ENCODE measurements at places on chromosomes 12 and 14.
A peak's percentile ranks its signal among the peaks of the same experiment; 100 is the strongest.

GRCh38 chr12:16218234-16218633, 59.3 kb downstream of the SLC15A5 start:
- DNase-seq, result no peak

GRCh38 chr14:84074626-84075025, 1455.3 kb upstream of the FLRT2 start:
- DNase-seq, result no peak

- no peak for DNase-seq
These were observed 35.1 kb upstream of the BMAL2 start for GRCh38 chr12:27297566-27297965.

GRCh38 chr12:110745542-110746284, 3.0 kb upstream of the PPP1CC start:
- peak; percentile 61 for DNase-seq

- no peak for DNase-seq
These were observed 50.3 kb downstream of the ISCA2 start for GRCh38 chr14:74543771-74544438.

DNA sequence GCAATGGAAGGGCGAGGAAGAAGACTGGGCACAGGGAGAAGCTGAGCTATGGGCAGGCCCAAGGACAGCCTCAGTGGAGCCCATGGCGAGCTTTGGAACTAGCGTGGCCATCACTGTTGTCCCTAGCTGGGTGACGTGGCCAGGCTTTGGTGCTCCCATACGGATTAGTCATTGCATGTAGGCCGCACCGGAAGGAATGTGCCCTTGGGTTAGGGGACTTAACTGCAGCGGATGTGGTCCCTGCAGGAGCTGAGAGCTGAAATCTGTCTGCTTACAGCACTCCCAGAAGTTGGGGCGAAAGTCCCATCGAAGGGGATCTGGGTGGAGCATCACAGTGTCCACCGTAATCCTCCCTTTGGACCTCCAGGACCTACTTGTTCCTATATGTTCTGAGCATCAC, 133.7 kb downstream of the PAPOLA start:
- DNase-seq, result no peak

DNA sequence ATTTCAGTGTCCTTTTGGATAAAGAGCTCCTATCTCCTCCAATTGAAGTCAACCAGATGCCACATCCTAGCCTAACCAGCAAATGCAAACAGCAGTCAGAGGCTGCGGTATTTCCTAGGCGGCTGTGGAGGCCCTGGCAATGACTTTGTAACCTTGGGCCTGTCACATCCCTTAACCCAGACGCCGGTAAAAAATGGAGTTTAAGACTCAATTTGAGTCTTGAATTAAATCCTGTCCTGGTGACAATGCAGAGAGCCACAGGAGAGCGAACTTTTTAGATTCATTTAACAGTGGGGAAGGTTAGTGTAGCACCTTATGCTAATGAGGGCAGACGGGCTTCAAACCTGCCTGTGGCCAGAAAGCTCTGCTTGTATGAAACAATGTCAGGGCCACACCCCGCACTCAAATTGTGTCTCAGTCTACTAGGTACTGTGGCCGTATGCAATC, 1.3 kb downstream of the C12orf75 start:
- no peak for DNase-seq

DNA sequence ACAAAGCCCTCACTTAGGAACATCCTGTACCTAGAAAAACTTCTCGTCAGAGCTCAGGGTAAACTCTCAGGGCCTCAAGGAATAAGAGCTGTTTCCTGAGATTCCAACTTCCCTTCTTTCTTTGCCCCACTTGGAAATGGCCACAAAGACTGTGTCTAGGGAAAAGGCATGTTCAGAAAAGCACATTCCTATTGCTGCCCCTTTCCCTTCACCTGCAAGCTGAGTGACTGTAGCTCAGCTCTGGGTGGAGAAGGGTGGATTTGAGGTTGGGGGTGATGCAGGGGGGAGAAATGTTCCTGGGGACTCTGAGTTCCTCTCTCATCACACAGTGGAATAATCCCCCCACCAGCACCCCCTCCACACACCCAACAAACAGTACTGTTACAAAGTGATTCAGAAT, 6.8 kb downstream of the ENDOU start:
- no peak for DNase-seq

DNA sequence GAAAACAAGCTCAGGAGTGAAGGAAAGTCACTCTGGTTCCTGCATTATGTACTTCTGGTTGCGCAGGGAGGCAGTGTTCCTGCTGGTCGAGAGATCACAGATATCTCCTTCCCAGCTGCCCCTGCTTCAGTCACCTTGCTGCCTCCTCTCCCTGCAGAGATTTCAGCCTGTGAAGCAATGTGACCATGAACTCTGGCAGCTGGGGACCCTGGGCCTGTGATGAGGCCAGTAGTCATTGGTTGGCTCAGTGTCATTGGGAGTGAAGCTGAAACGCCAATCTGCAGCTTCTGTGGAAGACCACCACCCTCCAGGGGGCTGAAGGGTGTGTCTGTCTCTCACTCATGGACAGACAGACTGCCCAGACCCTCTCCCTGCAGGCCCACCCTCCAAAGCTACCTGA, 45.0 kb downstream of the PLEKHD1 start:
- DNase-seq, result no peak

- no peak for DNase-seq
These were observed 31.3 kb upstream of the ATP2A2 start for GRCh38 chr12:110249716-110250225.

DNA sequence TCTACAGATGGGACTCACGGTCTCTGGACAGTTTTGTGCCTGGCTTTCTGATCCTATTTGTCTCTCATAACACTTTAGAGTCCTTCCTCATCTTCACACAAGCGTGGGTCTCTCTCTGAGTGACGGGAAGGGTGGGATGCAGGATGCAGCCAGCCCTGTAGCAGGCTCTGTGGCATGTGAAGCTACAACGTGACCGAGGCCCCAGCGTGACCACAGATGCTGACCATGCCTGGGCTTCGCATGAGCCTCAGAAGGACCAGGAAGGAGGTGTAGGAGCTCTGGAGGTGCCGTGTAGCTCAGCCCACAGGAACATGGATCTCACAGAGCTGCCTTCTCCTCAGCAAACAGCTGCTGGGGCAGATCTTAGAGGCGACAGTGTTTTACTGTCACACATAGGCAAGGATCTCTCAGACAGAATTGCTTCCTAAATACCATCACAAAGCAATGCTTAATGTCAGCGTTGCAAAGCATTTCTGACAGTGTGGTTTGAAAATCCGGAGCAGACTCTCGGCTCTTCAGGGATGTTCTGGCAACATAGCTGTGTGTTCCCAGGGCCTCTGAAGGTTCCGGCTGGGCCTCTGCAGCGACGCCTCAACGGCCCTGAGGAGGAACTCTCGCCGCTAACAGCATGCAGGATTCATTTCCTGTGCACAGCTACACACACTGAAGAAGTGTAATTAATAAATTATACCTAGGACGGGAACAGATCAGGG, 21.9 kb downstream of the ANKLE2 start:
- no peak for DNase-seq

- no peak for DNase-seq
These were observed 96.0 kb upstream of the WSCD2 start for GRCh38 chr12:108033090-108033489.

DNA sequence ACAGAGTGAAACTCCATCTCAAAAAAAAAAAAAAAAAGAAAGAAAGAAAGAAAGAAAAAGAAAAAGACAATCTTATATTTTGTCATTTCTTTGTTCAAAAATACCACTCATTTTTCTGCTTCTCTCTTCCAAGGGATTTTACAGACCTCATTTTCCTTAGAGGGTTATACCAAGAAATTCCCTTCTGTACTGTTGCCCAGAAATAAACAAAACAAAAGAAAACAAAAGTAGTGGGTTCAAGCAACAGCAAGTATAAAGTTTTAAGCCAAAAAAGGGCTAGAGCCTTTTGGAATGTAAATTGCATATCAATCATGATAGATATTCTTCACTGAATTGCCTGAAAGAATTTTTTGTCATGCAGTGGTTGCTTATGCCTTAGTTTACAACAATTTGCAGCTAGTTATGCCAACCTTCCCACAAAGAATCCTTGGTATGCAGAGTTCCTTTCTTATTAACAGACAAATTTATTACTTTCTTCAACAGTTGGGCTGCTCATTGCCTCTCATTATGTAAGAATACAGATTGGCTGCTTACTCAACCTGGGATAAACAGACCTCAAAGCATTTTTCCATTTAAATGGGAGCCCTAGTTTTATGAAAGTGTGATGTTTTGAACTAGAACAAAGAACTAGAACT, 129.1 kb upstream of the PPFIA2 start:
- no peak for DNase-seq

GRCh38 chr14:80584744-80585505, 356.6 kb downstream of the CEP128 start:
- DNase-seq, result no peak

GRCh38 chr14:24712374-24712773, 78.4 kb upstream of the GZMB start:
- no peak for DNase-seq

DNA sequence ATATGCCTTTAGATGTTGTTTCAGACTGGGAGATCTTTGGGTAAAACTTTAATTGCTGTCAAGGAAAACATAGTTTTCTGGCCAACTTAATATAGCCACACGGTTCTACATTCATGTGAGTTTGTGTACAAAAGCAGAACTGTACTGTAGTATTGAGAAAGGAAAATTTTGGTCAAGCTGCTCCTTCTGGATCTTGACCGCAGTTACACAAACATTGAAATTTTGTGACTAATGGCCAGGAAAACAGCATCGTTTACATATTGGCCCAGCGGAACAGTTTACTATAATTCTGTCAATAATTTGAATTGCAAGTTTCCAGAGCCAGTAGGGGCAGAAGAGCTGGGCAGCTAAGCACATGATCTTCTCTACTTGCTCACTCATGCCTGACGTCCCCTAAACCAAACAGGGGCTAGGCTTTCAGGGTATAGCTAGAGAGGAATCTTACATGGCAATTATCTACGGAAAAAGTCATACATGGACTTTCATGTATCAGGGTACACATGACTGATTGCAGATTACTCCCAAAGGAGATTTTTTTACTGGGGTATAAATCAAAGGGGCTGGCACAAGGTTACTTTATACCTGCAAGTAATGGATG, 11.4 kb upstream of the ART4 start:
- no peak for DNase-seq

DNA sequence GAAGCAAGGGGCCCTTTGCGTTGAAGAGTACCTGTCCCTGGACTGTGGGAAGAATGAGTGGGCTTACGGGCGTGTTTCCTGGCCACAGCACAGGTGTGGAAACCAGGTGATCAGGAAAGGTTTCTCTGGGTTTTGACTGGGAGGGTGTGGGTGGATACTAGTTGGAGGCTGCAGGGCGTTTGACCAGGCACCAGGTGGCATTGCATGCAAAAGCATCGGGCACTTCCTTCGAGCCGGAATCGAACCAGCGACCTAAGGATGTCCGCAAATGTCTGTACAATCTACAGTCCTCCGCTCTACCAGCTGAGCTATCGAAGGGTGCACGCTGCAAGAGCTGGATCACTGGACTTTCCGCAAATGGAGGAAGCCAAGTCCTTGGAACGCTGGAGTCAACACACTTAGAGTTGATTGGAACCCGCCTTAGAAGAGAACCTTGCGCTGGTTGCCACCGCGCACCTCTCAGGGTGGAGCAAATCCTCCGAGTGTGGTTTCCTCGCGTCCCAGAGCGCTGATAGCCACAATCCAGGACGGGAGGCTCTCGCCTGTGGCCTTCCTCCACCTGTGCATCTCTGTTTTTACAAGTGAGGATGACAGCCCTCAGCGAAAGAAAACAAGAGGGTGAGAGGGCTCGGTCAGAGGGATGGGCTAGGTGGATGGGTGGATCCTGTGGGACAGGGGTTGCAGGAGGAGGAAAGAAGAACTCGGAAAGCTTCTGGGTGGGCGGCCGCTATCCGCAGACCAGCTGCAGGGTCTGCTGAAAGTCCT, 21.2 kb upstream of the RNASE4 start:
- DNase-seq, result peak; percentile 52

- peak; percentile 76 for DNase-seq
These were observed 5.7 kb upstream of the NEK9 start for GRCh38 chr14:75132382-75133086.

DNA sequence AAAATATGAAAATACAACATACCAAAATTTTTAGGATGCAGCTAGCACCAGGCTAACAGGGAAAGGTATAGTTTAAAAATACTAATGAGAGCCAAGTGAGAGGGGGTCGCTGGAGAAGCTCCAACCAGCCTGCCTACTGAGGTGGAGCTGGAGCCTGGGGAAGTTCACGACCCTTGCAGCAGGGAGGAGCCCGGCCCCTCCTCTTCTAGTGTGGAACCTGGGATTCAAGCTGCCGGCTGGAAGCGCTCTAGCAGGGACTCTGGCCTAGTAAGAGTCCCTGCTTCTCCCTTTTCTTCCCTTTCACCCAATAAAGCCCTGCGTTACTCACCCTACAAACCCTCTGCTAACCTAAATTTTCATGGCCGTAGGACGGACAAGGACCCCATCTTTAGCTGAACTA, 5.0 kb upstream of the KCNK13 start:
- no peak for DNase-seq

DNA sequence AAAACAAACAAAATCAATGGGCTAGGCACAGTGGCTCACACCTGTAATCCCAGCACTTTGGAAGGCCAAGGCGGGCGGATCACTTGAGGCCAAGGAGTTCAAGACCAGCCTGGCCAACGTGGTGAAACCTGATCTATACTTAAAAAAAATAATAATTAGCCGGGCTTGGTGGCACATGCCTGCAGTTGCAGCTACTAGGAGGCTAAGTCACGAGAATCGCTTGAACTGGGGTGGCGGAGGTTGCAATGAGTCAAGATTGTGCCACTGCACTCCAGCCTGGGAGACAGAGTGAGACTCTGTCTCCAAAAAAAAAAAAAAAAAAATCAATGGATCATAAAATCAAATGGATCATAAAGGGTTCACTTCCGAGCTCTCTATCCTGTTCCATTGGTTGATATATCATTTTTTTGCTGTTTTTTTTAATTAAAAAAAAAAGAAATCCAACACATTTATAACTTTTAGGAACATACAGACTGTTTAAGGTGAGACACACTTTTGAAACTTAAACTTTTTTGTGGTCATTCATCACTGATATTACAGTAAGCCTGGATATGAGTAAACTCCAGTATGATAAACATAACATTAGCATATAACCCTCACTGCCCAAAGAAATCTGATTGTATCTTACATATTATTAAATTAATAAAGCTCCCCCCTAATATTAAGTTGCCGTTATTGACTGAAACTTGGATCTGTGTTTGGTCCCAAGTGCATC, 22.1 kb downstream of the MOK start:
- no peak for DNase-seq

DNA sequence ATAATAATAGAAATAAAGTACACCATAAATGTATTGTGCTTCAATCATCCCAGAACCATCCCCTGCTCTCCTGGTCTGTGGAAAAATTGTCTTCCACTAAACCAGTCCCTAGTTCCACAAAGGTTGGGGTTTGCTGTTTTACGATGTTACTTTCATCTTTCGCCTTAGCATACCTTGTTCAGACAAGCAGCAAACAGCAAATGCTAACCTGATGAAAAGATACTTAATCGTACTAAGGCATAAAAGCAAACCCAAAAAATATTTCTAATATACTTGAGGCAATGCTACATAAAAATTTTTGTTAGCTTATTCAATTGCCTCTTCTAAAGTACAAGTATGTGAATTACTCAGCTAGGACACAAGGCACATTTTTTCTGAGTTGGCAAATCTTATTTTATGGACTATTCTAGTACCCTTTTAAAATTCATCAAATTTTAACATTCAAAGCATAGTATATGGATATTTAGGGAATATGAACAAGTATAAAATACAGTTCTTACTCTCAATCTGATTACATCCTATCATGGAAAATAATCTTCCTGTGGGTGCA, 97.1 kb upstream of the PLEKHG7 start:
- DNase-seq, result no peak
